CD4-positive, CD25-positive, alpha-beta regulatory T cell (primary cell): ENCODE measurements at places on chromosomes 4 and X. TPM values are rescaled to one million over a fixed set of nuclear protein-coding genes. Genes with fewer than 3 reads are reported as not detected.

DNA sequence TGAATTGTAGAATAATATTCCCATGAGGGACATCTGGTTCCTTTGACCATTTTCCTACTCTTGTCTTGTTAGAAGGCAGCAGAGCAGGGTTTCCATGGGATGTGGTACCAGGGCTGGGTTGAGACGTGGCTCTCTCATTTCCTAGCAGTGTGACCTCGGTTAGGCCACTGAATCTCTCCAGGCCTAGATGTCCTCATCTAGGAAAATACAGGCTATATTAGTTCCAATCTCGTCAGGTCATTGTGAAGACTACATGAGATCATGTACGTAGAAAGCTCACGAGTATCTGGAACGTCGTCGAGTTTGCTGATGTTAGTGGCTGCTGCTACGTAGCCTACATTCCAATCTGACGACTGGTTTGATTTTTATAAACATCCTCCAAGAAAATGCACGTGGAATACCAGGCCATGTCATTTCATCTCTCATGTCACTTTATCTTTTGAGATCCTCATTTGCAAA lies 278.2 kb upstream of the GATB start:
- DNase-seq, result no peak
- H3K4me3 ChIP-seq, result no peak overlapping the region
- H3K4me1 ChIP-seq, result no peaks in the 10 kb centered on the region

GRCh38 chrX:149504226-149504914 lies 736 bp downstream of the IDS start:
- H3K36me3 ChIP-seq, result peaks cover 31% of the 10 kb centered on the region
- peak; percentile 53 for DNase-seq
- H3K4me1 ChIP-seq, result peaks cover 30% of the 10 kb centered on the region
- H3K27me3 ChIP-seq, result no peaks in the 10 kb centered on the region
- peak overlapping the region; percentile 95 for H3K4me3 ChIP-seq
- H3K27ac ChIP-seq, result peak overlapping the region; percentile 94

DNA sequence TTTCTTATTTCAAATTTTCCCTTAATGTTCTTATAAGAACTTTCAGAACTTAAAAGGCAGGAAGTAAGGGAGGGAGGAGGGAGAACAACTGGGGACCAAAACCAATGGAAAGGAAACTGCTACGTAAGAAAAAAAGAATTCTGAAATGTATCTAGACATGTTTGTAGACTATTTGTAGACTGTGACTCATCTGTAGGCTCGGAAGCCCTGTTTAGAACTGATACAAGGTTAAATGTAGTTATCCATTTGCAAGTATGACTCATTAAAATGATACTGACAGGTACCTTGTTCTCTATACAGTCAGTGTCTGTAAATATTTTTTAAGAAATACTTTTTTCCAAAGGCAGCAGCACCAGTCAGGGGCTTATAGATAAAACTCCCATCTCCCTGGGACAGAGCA lies 202.0 kb downstream of the DHX15 start:
- H3K36me3 ChIP-seq, result no peaks in the 10 kb centered on the region
- DNase-seq, result no peak
- no peaks in the 10 kb centered on the region for H3K4me1 ChIP-seq
- H3K27me3 ChIP-seq, result no peaks in the 10 kb centered on the region

DNA sequence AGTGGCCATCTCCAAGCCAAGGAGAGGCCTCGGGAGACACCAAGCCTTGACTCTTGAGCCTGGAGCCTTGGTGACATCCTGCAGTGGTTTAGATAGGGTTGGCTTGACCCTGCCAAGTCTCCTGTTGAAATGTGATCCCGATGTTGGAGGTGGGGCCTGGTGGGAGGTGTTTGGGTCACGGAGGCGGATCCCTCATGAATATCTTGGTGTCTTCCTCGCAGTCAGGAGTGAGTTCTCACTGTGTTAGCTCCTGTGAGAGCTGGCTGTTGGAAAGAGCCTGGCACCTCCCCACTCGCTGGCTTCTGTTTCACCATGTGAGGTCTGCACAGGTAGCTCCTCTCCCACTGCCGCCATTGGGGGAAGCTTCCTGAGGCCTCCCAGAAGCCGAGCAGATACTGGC lies 38.8 kb downstream of the ADRA2C start:
- H3K4me3 ChIP-seq, result no peak overlapping the region
- H3K36me3 ChIP-seq, result no peaks in the 10 kb centered on the region
- DNase-seq, result no peak
- no peaks in the 10 kb centered on the region for H3K4me1 ChIP-seq
- no peaks in the 10 kb centered on the region for H3K27me3 ChIP-seq

DNA sequence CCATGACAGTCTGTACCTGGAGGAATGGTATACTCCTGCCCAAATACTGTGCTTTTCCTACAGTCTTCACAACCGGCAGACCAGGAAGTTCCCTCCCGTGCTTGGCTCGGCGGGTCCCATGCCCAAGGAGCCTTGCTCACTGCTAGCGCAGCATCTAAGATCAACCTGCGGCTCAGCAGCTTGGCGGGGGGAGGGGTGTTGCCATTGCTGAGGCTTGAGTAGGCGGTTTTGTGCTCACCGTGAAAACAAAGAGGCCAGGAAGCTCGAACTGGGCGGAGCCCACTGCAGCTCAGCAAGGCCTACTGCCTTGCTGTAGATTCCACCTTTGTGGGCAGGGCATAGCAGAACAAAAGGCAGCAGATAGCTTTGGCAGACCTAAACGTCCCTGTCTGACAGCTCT lies 152.7 kb downstream of the TEX11 start:
- H3K4me3 ChIP-seq, result no peak overlapping the region
- no peaks in the 10 kb centered on the region for H3K36me3 ChIP-seq
- H3K27me3 ChIP-seq, result no peaks in the 10 kb centered on the region
- H3K4me1 ChIP-seq, result peaks cover 6% of the 10 kb centered on the region
- no peak overlapping the region for H3K27ac ChIP-seq

DNA sequence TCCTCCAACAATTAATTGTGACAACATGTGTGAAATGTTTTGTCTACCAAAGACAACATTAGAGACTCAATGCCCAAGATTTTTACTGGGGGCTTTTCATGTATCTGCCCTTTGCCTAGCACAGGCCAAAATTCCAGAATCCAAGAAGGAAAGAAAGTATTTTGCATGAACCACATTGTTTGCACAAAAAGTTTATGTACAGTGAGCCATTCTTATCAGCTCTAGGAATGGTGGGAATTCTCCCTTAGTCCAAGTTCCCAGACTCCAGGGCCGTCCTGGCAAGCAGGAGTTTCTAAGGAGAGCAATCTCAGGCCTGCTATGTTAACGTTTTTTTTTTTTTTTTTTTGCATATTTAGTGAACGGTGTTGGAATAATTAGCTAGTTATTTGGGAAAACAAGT lies 21.6 kb downstream of the GPRASP1 start:
- no peak overlapping the region for H3K4me3 ChIP-seq
- H3K36me3 ChIP-seq, result peaks cover 2% of the 10 kb centered on the region
- no peak for DNase-seq
- no peaks in the 10 kb centered on the region for H3K4me1 ChIP-seq

DNA sequence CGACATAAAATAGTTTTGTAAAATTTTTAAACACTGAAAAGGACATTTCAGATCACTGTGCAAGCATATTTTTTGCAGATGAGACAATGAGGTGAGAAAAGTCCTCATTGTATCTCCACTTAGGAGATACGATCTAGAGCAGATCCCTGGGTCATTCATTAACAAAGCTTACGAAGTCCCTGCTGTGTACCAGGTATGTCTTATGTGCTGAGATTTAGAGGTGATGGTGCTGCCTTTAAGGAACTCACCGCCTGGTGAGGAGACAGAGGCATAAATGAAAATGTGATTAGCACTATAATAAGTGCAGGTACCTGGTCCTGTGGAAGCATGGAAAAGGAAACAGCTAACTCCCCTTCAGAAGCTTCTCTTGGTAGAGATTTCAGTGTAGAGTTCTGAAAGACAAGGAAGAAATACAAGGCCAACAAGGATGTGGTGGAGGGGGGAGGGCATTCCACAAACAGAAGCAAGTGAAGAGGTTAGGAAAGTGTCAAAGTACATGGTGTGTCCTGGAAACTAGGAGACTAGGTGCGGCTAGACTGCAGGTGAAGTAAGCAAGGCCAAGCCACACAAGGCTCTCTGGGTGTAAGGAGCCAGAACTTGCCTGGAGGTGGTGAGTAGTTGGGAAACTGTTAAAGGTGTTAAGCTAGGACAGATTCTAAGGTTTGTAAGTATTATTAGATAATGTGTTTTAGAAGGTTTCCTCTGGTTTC lies 1.5 kb upstream of the NDNF start:
- peaks cover 49% of the 10 kb centered on the region for H3K27me3 ChIP-seq
- no peaks in the 10 kb centered on the region for H3K36me3 ChIP-seq
- no peak overlapping the region for H3K27ac ChIP-seq
- DNase-seq, result no peak

DNA sequence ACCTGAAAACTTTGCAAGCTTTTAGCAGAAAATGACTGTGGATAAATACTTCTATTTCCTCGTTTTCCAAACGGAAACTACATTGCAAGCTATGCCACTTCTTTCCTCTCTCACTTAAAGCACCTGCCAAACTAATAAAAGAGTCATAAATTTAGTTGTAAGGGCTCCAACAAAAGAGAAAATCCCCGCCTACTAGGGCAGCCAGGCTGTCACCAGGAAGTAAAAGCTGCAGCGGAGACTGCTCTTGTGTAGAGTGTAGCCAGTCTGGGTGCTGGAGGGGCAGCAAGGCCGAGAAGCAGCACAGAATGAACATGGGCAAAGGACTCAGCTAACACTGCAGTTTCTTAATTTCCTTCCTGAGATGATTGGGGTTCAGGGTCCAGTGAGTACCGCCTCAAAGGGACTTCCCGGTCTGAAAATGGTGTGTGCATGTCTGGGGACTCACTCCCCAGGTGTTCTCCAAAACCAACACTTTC lies 89.3 kb upstream of the MAML3 start:
- no peaks in the 10 kb centered on the region for H3K36me3 ChIP-seq
- H3K27me3 ChIP-seq, result peaks cover 2% of the 10 kb centered on the region
- peaks cover 9% of the 10 kb centered on the region for H3K4me1 ChIP-seq

DNA sequence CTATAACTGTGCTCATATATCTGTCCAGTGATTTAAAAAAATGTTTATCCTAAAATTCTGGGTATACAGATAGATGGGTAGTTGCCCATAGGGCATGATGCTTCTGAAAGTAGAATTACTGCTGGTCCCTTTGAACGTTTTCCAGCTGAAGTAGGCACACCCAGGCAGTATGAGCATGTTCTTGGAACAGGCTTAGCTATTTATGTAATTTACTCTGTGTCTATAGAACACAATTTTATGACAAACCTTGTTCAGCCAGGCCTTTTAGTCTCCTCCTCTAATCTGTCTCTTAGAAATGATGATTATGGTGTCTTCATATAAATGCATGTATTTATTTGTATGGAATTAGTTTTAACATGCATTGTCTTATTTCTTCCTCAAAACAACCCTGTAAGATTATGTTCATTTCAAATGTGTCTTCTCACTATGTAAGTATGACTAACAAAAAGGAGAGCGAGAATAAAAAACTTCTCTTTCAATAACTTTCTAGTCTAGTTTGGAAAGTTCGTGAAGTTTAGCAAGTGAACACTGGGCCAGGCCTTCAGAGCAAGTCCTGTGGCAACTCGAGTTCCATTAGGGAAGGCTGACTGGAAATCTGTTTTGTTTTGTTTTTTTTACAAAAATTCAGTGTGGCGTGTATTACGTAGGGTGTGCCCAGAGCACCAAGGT lies 142.0 kb downstream of the AFF1 start:
- H3K27me3 ChIP-seq, result no peaks in the 10 kb centered on the region
- no peak overlapping the region for H3K4me3 ChIP-seq
- DNase-seq, result no peak
- no peak overlapping the region for H3K27ac ChIP-seq

C1QTNF7 gene
- not detected for total RNA-seq

NUDT11 gene
- 0.27 TPM for total RNA-seq
